Activated CD4-positive, alpha-beta memory T cell treated with anti-CD3 and anti-CD28 coated beads for 36 hours (primary cell): ENCODE measurements at places on chromosomes 12 and 14.
A peak's percentile ranks its signal among the peaks of the same experiment; 100 is the strongest.

DNA sequence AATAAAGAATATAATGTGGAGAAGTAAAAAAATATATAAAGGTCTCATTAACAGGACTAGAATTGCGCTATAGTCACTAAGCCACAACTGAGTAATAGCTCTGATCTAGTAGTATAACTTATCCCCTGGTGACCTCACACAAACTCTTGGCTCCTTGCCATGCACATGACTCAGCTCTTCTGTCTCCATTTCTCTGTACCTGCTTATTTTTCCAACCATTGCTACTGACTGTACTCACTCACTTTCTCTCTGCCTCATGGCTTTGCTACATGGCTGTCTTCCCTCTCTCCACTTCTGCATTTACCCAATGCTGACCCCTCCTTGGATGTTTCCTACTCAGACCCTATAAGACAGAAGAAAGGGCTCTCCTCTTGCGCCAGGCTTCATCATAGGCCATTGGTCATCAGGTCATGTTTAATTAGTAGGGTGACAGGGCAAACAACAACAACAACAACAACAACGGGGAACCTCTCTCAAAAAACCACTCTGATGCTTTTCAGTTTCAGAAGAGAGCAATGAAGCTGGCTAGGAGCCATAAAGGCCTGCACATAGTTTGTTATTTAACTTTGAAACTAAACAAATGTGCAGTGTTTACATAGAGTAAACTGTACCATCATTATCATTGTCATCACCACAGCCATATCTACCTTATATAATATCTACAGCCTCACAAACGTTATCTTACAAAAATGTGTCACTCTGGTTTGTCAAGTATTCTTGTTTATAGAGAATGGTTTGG lies 25.6 kb upstream of the KRAS start:
- H3K27me3 ChIP-seq: no peaks in the 10 kb centered on the region
- H3K4me3 ChIP-seq: no peak overlapping the region
- no peaks in the 10 kb centered on the region for H3K36me3 ChIP-seq

- no peak overlapping the region for H3K4me3 ChIP-seq
- H3K27ac ChIP-seq: no peak overlapping the region
- no peaks in the 10 kb centered on the region for H3K36me3 ChIP-seq
- peaks cover 8% of the 10 kb centered on the region for H3K4me1 ChIP-seq
- no peak for DNase-seq
- H3K27me3 ChIP-seq: peaks cover 14% of the 10 kb centered on the region
Observed at GRCh38 chr12:29025937-29026336, 123.1 kb upstream of the FAR2 start.

DNA sequence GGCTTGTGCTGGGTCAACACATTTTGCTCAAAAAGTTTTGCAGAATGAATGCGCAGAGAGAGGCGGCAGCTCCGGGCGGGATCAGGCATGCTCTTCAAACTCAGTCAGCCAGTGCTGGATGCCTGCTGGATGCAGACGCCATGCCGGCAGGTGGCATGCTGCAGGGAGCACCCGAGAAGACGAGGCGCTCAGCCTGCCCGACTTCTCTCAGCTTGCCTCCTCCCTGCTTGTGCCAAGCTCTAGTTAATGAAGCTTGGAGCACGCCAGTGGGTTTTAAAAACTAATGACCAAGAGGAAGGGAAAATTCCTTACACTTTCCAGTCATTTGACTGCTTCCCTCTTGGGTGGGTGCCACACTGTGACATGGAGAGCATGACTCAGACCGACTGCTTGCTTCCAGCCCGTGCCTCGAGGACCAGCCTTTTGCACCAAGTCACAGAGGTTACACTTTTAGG lies 39.8 kb downstream of the SLC24A4 start:
- no peaks in the 10 kb centered on the region for H3K36me3 ChIP-seq
- H3K27me3 ChIP-seq: peaks cover 18% of the 10 kb centered on the region
- no peaks in the 10 kb centered on the region for H3K4me1 ChIP-seq

GRCh38 chr14:96639550-96639949 lies 137.4 kb downstream of the PAPOLA start:
- no peaks in the 10 kb centered on the region for H3K36me3 ChIP-seq
- H3K4me3 ChIP-seq: no peak overlapping the region
- no peak overlapping the region for H3K27ac ChIP-seq
- no peaks in the 10 kb centered on the region for H3K27me3 ChIP-seq
- no peak for DNase-seq

GRCh38 chr12:77294016-77294415 lies 228.6 kb upstream of the E2F7 start:
- H3K4me1 ChIP-seq: no peaks in the 10 kb centered on the region
- H3K4me3 ChIP-seq: no peak overlapping the region
- H3K27me3 ChIP-seq: peaks cover 2% of the 10 kb centered on the region

- no peak overlapping the region for H3K4me3 ChIP-seq
- no peak for DNase-seq
Observed at GRCh38 chr14:73211251-73212040, 25.9 kb upstream of the PAPLN start.

DNA sequence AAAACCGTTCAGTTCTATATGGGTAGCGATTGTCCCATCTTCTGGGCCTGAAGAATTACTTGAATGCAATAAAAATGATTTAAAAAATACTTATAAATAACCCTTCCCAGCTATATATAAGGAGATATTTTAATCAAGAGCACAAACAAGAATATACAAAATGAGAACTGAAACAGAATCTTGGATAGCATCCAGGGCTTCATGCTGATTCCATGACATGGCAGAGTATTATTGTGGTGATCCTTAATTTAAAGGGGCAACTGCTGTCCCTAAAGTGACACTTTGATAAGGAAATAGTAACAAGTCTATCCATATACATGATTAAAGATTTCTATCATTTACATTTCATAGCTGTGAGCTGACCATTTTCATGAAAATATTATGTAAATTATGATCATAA lies 18.8 kb downstream of the WBP11 start:
- no peak overlapping the region for H3K4me3 ChIP-seq
- no peaks in the 10 kb centered on the region for H3K4me1 ChIP-seq
- DNase-seq: no peak
- peaks cover 19% of the 10 kb centered on the region for H3K36me3 ChIP-seq
- H3K27me3 ChIP-seq: no peaks in the 10 kb centered on the region

GRCh38 chr14:70635971-70636595 lies 5.6 kb upstream of the TTC9 start:
- peaks cover 25% of the 10 kb centered on the region for H3K4me1 ChIP-seq
- peak overlapping the region; percentile 20 for H3K27ac ChIP-seq
- no peaks in the 10 kb centered on the region for H3K27me3 ChIP-seq
- no peak for DNase-seq
- H3K36me3 ChIP-seq: no peaks in the 10 kb centered on the region
- no peak overlapping the region for H3K4me3 ChIP-seq

DNA sequence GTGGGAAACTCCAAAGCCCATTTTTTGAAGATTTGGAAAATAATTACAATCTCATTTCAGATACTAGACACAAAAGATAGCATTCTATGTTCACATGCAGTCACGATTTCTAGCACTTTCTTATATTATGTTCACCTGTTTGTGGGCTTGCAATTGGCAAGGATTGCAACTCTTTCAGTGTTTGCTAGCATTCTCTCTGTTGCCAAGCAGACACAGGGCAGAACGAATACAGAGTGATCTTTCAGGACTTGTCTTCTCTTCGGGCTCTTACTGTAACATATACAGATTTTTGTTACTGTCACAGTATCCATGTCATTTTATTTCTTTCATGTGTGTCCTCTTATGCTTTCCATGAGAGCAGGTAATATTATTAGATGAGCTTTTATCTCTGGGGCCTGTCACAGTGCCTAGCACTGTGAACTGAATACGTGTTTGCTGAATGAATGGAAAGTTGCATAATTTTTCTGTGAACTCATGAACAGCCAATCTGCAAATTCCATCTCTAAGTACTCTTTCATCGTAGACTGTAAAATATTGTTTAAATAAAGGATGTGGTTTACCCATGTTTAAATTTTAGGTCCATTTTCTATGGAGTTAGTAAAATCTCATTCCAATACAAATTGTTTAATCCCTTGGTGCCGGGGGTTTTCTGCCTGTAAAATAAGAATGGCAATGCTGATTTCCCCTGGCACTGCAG lies 105.1 kb downstream of the BMP4 start:
- H3K36me3 ChIP-seq: no peaks in the 10 kb centered on the region
- H3K4me1 ChIP-seq: no peaks in the 10 kb centered on the region
- no peak for DNase-seq
- H3K4me3 ChIP-seq: no peak overlapping the region
- H3K27me3 ChIP-seq: no peaks in the 10 kb centered on the region

DNA sequence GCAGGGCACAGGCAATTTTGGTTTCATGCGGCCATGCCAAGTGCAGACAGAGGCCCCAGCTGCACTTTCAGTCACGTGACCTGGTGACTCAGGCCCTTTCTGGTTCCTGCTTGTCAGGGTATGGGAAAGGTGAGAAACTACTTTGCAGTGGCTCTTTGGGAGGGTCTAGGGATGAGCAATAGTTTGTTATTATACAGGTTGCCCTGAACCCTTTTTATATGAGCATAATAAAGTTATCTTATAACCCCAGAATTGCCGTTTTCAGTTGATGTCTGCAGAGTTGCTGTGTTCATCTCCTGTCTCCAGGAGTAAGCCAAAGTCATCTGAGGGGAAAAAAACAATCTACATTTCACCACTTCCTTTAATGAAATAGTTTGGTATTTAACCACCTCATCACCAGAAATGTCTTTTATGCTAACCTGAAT lies 30.9 kb upstream of the EMP1 start:
- H3K27ac ChIP-seq: peak overlapping the region; percentile 52
- no peaks in the 10 kb centered on the region for H3K36me3 ChIP-seq
- H3K4me3 ChIP-seq: no peak overlapping the region
- H3K27me3 ChIP-seq: peaks cover 5% of the 10 kb centered on the region

DNA sequence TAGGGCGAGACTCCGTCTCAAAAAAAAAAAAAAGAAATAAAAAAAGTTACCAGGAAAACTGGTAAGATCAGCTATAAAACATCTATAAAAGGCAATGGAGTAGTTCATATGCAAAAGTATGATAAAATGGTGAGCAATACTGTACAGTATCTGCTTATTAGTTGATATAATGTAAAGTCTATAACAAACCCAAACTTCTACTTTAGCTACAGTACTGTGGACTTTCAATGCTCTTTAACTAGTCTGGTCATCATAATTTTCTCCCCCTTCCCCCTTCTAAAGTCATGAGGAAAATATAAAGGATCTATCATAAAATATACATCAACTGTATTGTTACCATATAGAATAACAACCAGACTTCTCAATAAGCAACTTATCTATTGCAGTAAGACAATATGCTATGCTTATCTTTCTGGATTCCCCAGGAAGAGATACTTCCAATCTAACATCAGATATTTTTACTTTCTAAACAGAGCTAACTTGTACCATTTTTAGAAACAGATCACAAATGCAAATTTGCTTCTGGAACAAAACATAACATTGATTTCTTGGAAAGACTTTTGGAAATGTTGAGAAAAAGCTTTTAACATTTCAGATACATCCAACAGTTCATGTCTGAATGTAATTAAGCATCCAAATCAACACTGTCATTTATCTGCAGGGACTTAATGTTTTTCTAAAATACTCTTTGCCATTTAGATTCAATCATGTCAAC lies 43.8 kb downstream of the MDM2 start:
- H3K4me1 ChIP-seq: peaks cover 10% of the 10 kb centered on the region
- no peak for DNase-seq
- H3K36me3 ChIP-seq: peaks cover 16% of the 10 kb centered on the region
- H3K4me3 ChIP-seq: no peak overlapping the region

DNA sequence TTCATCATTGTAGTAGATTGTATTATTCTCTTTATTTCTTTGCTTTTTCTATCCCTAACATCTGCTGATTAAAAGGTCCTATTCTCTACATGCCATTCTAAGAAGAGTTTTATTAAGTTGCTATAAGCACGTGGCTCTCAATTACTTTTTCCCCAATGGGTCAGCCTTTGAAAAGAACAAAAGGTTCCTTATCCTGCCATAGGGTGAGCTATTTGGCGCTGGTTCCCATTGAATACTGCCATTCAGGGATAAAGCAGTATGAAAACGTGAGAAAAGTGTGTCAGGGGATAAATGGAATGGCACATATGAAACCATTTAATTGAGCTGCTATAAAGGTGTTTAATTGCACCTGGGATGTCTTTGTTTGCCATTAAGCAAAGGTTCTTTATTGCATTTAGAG lies 80.9 kb downstream of the SYNE2 start:
- peaks cover 28% of the 10 kb centered on the region for H3K4me1 ChIP-seq
- H3K27me3 ChIP-seq: no peaks in the 10 kb centered on the region
- H3K27ac ChIP-seq: no peak overlapping the region
- no peak for DNase-seq
- H3K4me3 ChIP-seq: peak overlapping the region; percentile 27
- H3K36me3 ChIP-seq: peaks cover 2% of the 10 kb centered on the region

GRCh38 chr12:48201516-48201915 lies 1.6 kb downstream of the OR10AD1 start:
- peaks cover 49% of the 10 kb centered on the region for H3K36me3 ChIP-seq
- H3K27me3 ChIP-seq: no peaks in the 10 kb centered on the region
- no peak for DNase-seq
- H3K27ac ChIP-seq: no peak overlapping the region
- H3K4me3 ChIP-seq: no peak overlapping the region

GRCh38 chr14:58068306-58068705 lies 83.7 kb downstream of the ARMH4 start:
- H3K36me3 ChIP-seq: no peaks in the 10 kb centered on the region
- H3K27ac ChIP-seq: no peak overlapping the region
- no peaks in the 10 kb centered on the region for H3K4me1 ChIP-seq

GRCh38 chr12:64652346-64652745 lies 42.1 kb downstream of the RASSF3 start:
- no peak for DNase-seq
- no peak overlapping the region for H3K4me3 ChIP-seq
- H3K27ac ChIP-seq: no peak overlapping the region
- no peaks in the 10 kb centered on the region for H3K27me3 ChIP-seq
- peaks cover 4% of the 10 kb centered on the region for H3K36me3 ChIP-seq

GRCh38 chr12:110916295-110916875 lies 4.0 kb downstream of the MYL2 start:
- H3K36me3 ChIP-seq: no peaks in the 10 kb centered on the region
- no peak for DNase-seq
- no peaks in the 10 kb centered on the region for H3K4me1 ChIP-seq

- H3K27me3 ChIP-seq: no peaks in the 10 kb centered on the region
- DNase-seq: peak; percentile 67
- H3K36me3 ChIP-seq: peaks cover 87% of the 10 kb centered on the region
- H3K4me3 ChIP-seq: peak overlapping the region; percentile 76
Observed at GRCh38 chr12:6460751-6461371, 9.0 kb downstream of the TAPBPL start.
